G401 (cell line): ENCODE measurements at places on chromosomes 6 and 20. TPM values are rescaled to one million over a fixed set of nuclear protein-coding genes. Genes with fewer than 3 reads are reported as not detected.

Gene BFSP1
- total RNA-seq, result 0.98 and 2.3 TPM in 2 replicates

Gene C6orf15
- total RNA-seq, result not detected in 2 replicates

Gene MAP7
- total RNA-seq, result not detected in 2 replicates

Gene FERMT1
- not detected in 2 replicates for total RNA-seq

Gene LCA5
- total RNA-seq, result 18.8 and 24.2 TPM in 2 replicates

Gene SSR1
- 99.9 and 173 TPM in 2 replicates for total RNA-seq

Gene LAMP5
- total RNA-seq, result not detected in 2 replicates

Gene GSTA2
- not detected in 2 replicates for total RNA-seq

Gene SLCO4A1
- total RNA-seq, result 9.2 and 10.3 TPM in 2 replicates

Gene GMPR
- total RNA-seq, result not detected in 2 replicates

Gene SLC26A8
- not detected in 2 replicates for total RNA-seq

Gene LGSN
- total RNA-seq, result not detected in 2 replicates

Gene AGPAT1
- 75.4 and 80.4 TPM in 2 replicates for total RNA-seq

Gene SCP2D1
- total RNA-seq, result not detected in 2 replicates

Gene SERPINB6
- 128 and 147 TPM in 2 replicates for total RNA-seq

Gene GPLD1
- 0.71 and 7.4 TPM in 2 replicates for total RNA-seq

Gene TRIM26
- 41.7 and 61.2 TPM in 2 replicates for total RNA-seq

Gene POM121L2
- not detected in 2 replicates for total RNA-seq

Gene POU5F1
- total RNA-seq, result 0.18 TPM in 1 of 2 replicates, not detected in the other

Gene DYNLRB1
- total RNA-seq, result 58.9 and 82.5 TPM in 2 replicates

Gene GSTA3
- not detected in 2 replicates for total RNA-seq

Gene MUCL3
- not detected in 2 replicates for total RNA-seq

Gene ADGB
- total RNA-seq, result not detected in 2 replicates

Gene FKBP1A
- total RNA-seq, result 158 and 170 TPM in 2 replicates

Gene LY6G6C
- total RNA-seq, result not detected in 2 replicates

Gene PRRT1
- total RNA-seq, result 0.51 TPM in 1 of 2 replicates, not detected in the other

Gene RCAN2
- not detected in 2 replicates for total RNA-seq

Gene MARCKS
- not detected in 2 replicates for total RNA-seq

Gene MYMX
- total RNA-seq, result 0.43 and 8.3 TPM in 2 replicates

Gene TFAP2B
- total RNA-seq, result not detected in 2 replicates

Gene HLA-DMA
- total RNA-seq, result 11.4 and 15.8 TPM in 2 replicates

Gene FOXA2
- not detected in 2 replicates for total RNA-seq
